ENCODE measurements at places on chromosomes 7 and 10.
A peak's percentile ranks its signal among the peaks of the same experiment; 100 is the strongest.

- DNase-seq: no peak
Measured at GRCh38 chr10:499991-500390, 189.5 kb downstream of the DIP2C start.

DNA sequence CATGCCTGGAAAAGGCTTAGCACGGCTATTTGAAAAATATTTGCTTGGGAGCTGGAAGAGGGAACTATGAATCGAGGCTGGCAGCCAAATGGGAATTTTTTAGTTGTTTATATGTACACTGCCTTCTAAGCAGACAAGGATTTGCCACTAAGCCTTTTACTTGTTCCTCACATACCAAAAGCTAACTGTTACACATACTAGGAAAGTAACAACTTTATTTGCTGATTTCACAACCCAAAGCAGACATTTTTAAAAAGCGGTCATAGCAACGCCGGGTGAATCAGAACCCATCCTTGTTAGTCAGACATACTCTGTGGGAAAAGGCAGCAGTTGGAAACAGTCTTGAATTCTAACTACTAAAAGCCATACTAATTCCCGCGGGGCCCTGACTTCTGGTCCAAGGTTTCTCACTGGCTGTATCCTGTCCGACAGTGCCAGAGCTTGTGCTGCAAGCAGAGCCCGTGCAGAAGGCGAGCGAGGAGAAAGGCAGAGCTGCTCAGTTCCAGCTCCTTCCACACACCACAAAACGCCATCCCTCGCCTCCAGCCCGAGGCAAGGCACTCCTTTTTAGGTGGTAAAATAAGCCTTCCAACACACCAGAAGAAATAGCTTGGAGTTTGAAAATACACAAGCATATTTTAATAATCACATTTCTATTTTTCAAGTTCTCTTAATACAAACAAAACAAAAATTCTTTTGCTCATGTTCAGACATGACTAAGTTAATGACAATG is 89.2 kb downstream of the RNF216 start:
- DNase-seq: peak; percentile 91

DNA sequence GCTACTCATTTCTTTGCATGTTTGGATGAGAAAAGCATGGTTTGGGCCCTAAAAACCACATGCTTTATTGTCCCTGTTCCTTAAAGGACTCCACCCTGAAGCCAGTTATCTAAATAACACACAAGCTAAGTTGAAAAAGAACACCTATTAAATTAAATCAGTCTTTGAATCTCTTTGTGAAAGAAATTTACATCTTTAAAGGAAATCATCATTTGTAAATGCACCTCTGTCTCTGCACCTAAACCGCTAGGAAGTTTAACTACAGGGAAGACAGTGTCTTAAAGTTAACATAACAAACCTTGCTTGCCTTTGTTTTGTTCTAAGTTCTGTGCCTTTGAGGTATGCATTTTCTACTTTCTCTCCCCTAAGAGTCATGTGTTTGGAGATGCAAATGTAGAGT is 52.6 kb downstream of the HTR7 start:
- DNase-seq: no peak

GRCh38 chr10:15897287-15897686 is 37.0 kb upstream of the MINDY3 start:
- DNase-seq: peak; percentile 48

GRCh38 chr7:120077777-120078176 is 195.2 kb upstream of the KCND2 start:
- DNase-seq: no peak

DNA sequence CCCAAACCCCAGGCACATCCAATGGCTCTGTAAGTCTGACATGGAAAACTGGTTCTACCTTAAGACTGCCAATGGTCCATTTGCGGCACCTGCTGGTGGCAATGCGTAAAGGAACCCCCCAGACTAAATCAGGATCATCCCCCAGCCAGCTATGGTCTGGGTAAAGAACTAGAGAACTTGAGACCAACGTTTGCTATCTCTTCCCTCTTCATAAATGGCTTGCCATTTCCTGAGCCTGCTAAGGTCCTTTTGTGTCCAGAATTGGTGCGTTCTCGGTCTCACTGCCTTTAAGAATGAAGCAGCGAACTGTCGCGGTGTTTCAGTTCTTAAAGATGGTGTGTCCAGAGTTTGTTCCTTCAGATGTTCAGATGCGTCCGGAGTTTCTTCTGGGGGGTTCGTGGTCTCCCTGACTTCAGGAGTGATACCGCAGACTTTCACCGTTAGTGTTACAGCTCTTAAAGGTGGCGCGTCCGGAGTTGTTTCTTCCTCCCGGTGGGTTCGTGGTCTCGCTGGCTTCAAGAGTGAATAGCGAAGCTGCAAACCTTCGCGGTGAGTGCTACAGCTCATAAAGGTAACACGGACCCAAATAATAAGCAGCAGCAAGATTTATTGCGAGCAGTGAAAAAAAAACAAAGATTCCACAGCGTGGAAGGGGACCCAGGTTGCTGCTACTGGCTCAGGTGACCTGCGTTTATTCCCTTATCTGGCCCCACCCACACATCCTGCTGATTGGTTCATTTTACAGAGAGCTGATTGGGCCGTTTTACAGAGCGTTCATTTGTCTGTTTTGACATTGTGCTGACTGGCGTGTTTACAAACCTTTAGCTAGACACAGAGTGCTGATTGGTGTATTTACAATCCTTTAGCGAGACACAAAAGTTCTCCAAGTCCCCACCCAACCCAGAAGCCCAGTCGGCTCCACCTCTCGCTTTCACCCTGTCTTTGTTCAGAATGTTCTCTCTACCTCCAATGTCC is 95.4 kb downstream of the ELMO1 start:
- DNase-seq: peak; percentile 24

DNA sequence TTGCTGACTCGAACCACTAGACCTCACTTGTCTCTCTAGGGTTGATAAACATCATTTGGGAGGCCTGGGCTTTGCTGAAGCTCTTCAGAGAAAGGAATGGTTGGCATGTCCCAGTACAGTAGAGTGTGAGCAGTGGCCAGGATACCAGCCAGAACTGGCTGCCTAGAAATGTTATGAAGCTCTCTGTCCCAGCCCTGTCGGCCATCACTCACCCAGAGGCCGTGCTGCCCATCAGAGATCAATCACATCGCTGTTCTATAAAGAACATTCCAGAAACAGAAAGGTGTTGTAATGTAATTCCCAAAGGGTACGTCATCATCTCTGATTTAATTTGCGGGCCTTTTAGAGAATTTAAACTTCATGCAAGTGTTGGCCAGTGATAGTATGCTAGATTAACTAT is 111.5 kb downstream of the PRPF18 start:
- no peak for DNase-seq

GRCh38 chr10:178208-178607 is 43.0 kb downstream of the ZMYND11 start:
- no peak for DNase-seq

DNA sequence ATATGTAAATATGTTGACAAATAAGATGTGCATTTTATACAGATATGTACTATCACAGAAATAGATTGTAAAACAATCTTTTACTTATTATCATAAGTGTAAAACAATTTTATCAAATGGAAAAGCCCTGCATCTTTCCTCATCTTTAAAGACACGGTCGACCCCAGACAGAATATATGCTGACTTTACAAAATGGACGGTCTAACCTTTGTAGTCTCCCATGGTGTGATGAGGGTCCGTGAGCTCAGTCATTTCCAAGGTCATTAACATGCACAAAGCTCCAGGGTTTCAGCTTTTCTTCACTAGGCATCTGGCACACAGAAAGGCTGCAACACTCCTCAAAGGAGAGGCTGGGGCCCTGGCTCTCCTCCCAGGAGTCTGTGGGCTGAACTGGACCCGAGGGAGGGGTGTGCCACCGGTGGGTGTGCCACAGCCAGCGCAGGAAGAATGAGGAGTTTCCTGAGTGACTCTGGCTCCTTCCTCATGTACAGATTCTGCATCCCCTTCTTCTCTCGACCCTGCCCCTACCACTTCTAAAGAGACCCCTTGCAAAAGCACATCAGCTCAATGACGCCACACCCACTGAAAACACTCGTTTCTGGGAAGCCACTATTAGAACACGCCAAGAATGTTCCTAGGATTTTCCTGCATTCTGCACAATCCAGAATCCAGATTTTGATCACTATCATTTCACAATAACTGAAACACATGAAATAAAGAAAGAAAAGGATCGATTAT is 26.2 kb upstream of the ABLIM1 start:
- peak; percentile 47 for DNase-seq

DNA sequence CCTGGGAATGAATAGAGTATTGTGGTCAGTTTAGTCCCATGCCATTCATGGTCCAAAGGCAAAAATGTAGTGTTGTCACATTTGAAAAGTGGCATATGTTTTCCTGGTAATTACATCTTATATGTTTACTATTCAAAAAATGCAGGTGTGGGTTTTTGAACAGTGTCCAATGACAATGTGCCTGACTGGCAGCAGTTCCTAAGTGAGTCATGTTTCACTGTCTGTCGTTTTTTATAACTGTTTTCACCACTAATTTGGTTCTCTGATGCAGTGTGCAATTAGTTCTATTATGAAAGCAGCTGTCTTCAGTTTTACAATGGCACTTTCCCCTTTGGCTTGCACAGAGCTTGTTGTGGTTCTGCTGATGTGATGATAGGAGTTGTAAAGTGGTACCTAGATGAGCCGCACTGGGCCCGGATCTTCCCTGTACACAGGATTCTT is 162.3 kb downstream of the SEM1 start:
- peak; percentile 13 for DNase-seq

- no peak for DNase-seq
Measured at GRCh38 chr10:122663516-122664130, 36.0 kb downstream of the C10orf120 start.

- DNase-seq: no peak
Measured at GRCh38 chr7:43276547-43276946, 164.1 kb downstream of the HECW1 start.

- no peak for DNase-seq
Measured at GRCh38 chr10:99671386-99671785, 12.1 kb downstream of the ENTPD7 start.

DNA sequence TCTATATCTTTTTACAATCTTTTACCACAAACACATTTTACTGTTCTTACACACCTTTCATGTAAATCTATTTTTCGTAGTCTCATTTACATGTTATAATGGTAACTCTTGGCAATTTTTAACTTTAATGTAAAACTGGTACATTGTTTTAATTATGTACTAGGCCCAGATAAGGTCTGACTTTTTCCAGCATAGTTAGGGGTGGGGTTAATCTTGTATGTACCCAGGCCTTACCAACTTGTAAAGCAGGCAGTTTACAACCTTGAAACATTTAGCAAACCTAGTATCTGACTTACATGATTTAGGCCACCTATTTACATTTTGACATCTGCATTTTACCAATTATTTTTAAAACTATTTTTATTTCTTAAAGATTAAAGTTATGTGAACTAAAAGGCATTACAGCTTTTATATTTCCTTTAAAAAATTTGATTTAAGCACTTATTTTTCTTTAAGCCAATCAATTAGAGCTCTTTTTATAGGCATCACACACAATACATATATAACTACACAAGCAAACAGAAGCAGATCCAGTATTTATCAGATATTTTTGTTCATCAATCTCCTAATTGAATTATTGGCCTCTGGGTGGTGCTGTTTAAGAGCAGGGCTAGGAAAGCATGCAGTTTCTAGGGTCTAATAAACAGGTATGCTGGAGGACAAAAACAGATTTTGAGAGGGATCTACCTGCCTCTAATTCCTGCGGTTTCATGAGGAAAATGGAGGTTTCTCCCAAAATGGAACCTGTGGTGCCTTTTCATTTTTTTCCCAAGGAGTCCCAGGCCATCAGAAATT is 19.7 kb upstream of the CROT start:
- DNase-seq: no peak

DNA sequence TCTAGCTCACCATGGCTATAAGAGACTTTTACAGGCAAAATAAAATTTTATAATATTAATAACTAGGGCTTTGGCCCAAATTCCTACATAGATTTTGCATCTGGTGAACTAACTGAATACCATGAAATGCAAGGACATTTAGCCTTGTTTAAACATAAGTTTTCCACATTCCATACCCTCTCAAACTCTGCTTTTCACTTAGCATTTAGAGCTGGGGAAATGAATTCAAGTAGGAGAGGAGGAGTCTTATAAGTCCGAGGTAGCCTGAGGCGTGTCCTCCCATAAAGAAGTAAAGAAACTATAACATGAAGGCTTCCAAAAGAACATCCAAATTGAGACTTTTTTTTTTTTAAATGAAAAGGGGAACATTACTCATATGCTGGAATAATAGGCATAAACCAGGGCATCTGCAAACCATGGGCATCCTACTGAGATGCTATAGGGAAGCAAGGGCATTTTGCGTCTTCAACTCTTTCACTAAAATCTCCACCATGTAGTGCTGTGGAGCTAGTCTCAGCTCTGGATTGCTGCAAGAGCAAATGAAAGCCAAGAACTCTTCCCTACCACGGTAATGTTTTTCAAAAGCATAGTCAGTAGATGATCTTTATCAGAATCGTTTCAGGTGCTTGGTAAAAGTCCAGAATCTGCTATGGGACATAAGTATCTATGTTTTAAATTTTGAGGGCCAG is 79.1 kb downstream of the PALS2 start:
- DNase-seq: no peak

- no peak for DNase-seq
Measured at GRCh38 chr7:131061158-131061557, 266.5 kb upstream of the MKLN1 start.

GRCh38 chr7:102205915-102206314 is 80.8 kb upstream of the SH2B2 start:
- DNase-seq: no peak

All from Daoy (cell line).